ENCODE measurements at places on chromosomes 5 and 9. TPM values are rescaled to one million over a fixed set of nuclear protein-coding genes. Genes with fewer than 3 reads are reported as not detected.

DRD1 gene
- total RNA-seq, result not detected

SLC45A2 gene
- not detected for total RNA-seq

TUSC1 gene
- 14.1 TPM for total RNA-seq

CENPK gene
- total RNA-seq, result 2.0 TPM

RUSC2 gene
- 25.1 TPM for total RNA-seq

IFNB1 gene
- total RNA-seq, result not detected

SLF1 gene
- 7.4 TPM for total RNA-seq

CCNO gene
- total RNA-seq, result not detected

Data from Right ventricle myocardium inferior (tissue), 1 donor.